SJSA1 (cell line): ENCODE measurements at places on chromosomes 12 and 14. TPM values are rescaled to one million over a fixed set of nuclear protein-coding genes. Genes with fewer than 3 reads are reported as not detected.

GRCh38 chr12:52216807-52217206 lies 16.2 kb upstream of the KRT7 start:
- DNase-seq: no peak

ATP2B1 gene
- total RNA-seq: 49.8 and 101 TPM in 2 replicates

- DNase-seq: no peak
Observed at GRCh38 chr12:116039081-116039480, 238.4 kb downstream of the MED13L start.

OTX2 gene
- total RNA-seq: not detected in 2 replicates

- no peak for DNase-seq
Observed at GRCh38 chr12:41956353-41956752, 188.3 kb downstream of the GXYLT1 start.

GRCh38 chr12:75505706-75506312 lies 5.6 kb downstream of the KRR1 start:
- peak; percentile 14 for DNase-seq

- DNase-seq: no peak
Observed at GRCh38 chr14:55689981-55690871, 110.2 kb downstream of the KTN1 start.

- no peak for DNase-seq
Observed at GRCh38 chr14:87461704-87462103, 531.3 kb downstream of the GALC start.

GRCh38 chr14:36939265-36939664 lies 233.1 kb downstream of the SLC25A21 start:
- DNase-seq: no peak
